ENCODE measurements at places on chromosomes 13 and 19. TPM values are rescaled to one million over a fixed set of nuclear protein-coding genes. Genes with fewer than 3 reads are reported as not detected.

DNA sequence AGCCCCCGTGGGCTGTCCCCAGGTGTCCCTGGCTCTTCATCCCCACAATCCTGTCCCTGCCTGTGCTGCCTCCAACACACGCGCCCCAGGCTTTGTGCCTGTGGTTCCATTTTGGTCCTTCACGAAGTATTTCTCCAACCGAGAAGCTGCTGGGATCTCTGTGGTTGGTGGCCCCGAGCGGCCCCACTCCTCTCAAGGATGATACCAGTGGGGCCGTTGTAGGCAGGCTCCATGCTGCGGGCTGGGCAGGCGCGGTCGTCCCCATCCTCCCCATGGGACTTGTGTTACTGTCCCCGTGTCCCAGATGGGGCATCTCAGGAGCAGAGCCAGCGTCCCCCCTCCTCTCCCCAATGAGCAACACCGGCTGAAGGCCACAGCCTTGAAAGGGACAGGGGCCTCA, 3.7 kb upstream of the ZNF554 start:
- no peak for DNase-seq

DNA sequence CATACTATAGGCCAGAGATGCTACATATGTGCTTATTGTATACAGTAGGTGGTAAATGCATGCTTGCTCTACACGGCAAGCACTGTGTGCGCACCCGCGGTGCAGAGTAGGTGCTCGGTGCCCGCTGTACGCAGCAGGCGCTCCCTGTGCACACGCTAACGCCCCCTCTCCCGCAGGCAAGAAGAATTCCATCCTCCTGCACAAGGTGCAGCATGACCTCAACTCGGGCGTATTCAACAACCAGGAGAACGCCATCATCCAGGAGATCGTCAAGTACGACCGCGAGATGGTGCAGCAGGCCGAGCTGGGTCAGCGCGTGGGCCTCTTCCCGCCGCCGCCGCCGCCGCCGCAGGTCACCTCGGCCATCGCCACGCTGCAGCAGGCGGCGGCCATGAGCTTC, 17.7 kb downstream of the POLRMT start:
- DNase-seq: no peak

GRCh38 chr19:658916-659839, 3.8 kb downstream of the RNF126 start:
- peak; percentile 58 for DNase-seq

DNA sequence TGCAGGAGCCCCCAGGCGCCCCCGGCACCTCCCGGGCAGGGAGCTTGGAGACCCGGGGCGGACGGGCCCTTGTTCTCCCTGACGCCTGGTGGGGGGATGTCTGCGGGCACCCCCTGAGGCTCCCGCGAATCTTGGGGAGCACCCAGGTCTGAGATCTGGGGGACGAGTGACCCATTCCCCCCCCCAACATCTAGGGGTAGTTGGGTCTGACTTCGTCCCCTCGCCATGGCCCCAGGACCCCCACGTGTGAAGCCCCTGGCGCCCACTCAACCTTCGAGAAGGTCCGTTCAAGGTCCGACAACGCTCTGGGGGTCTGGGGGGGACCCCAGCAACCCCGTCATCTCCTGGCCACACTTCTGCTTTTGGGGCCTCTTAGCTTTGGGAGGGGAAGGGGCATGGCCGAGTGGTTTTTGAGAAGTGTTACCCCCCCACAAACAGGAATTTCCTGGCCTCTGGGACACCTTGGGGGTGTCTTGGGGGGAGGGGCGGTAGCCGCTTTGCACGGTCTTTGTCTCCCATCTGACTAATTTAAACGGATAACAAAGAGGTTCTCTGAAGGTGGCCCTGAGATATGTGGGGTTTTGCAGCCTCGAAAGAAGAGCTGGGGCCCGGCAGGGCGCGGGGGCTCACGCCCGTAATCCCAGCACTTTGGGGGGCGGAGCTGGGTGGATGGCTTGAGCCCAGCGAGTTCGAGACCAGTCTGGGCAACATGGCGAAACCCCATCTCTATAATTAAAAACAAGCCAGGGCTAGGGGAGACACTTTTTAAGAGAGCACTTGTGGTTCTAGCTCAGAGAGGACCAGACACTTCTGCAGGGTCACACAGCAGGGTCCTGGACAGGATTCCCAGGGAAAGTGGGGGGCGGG, 608 bp downstream of the CNN2 start:
- DNase-seq: no peak

DNA sequence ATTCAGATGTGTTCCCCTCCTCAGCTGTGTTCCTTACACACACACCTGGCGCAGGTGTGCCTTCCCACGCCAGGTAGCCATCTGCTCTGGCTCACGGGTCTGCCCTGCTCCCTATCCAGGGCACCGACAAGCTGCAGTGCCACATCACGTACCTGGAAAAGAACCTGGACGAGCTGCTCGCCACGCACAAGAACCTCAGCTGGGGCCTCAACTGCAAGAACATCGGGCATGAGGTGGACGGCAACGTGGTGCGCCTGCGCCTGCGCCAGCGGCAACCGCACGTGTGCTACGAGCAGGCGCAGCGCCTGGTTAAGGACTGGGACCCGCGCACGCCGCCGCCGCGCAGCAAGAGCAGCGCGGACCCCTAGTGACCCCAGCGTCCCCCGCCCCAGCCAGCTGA, 26.5 kb upstream of the CASP14 start:
- DNase-seq: no peak

- no peak for DNase-seq
Measured at GRCh38 chr13:60407095-60407494, 10.1 kb downstream of the TDRD3 start.

The ZNF793 gene
- 25.6 TPM for total RNA-seq

The CLDN10 gene
- total RNA-seq: 1.8 TPM

The ZNF730 gene
- total RNA-seq: 3.5 TPM

Measured in testis (tissue), 5 donors.